ENCODE measurements at places on chromosomes 6 and 20. TPM values are rescaled to one million over a fixed set of nuclear protein-coding genes. Genes with fewer than 3 reads are reported as not detected.

- DNase-seq = no peak
- no peaks in the 10 kb centered on the region for H3K36me3 ChIP-seq
- no peaks in the 10 kb centered on the region for H3K27me3 ChIP-seq
- no peaks in the 10 kb centered on the region for H3K4me1 ChIP-seq
- H3K4me3 ChIP-seq = no peak overlapping the region
- no peak overlapping the region for H3K27ac ChIP-seq
Measured at GRCh38 chr6:48834706-48835105, 628.3 kb downstream of the MMUT start.

FAM209B gene
- 0.60 TPM for total RNA-seq

- peak; percentile 66 for DNase-seq
- H3K27me3 ChIP-seq = no peaks in the 10 kb centered on the region
- no peaks in the 10 kb centered on the region for H3K36me3 ChIP-seq
- H3K4me3 ChIP-seq = no peak overlapping the region
Measured at GRCh38 chr20:32354592-32355416, 3.3 kb upstream of the ASXL1 start.

GRCh38 chr6:77633471-77633870 is 19.4 kb upstream of the MEI4 start:
- DNase-seq = peak; percentile 50
- H3K27me3 ChIP-seq = no peaks in the 10 kb centered on the region
- no peak overlapping the region for H3K4me3 ChIP-seq
- peak overlapping the region; percentile 73 for H3K27ac ChIP-seq
- peaks cover 9% of the 10 kb centered on the region for H3K4me1 ChIP-seq
- no peaks in the 10 kb centered on the region for H3K36me3 ChIP-seq

VSX1 gene
- total RNA-seq = not detected

GRCh38 chr6:99393366-99393697 is 663 bp downstream of the COQ3 start:
- H3K4me3 ChIP-seq = peak overlapping the region; percentile 80
- peaks cover 3% of the 10 kb centered on the region for H3K36me3 ChIP-seq
- no peak for DNase-seq
